ENCODE measurements at places on chromosomes 3 and 15. TPM values are rescaled to one million over a fixed set of nuclear protein-coding genes. Genes with fewer than 3 reads are reported as not detected.

Gene IL5RA
- total RNA-seq: under 0.01 TPM

- DNase-seq: no peak
Observed at GRCh38 chr3:194404365-194405140, 5.5 kb upstream of the GP5 start.

Gene DLEC1
- total RNA-seq: 1.5 TPM

DNA sequence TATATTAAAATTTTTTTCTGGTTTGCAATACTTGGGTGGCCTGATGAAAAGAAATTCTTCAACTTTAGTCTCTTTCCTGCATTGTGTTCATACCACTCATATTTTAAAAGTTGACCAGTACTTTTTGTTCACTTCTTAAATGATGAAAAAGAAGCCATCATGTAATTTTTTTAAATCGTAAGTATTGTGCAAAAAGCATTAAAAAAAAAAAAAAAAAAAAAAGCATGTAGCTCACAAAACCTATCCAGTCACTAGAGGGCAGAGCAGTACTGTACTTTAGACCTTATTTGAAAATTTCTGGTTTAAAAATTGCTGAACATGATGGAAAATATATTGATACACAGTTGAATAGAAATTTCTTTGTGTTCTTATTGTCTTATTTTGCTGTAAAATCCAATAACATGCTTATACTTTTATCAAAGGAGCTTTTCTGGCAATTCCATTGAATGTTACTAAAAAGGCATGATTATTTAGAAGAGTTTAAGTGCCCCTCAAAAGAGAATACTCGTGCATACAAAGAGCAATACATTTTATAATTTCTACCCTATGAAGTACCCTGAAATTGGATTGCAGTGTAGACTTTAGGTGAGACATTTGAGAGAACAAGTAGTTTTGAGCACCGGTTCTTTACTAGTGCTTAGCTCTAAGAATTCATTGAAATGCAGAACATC, 137.7 kb downstream of the BBX start:
- DNase-seq: no peak

DNA sequence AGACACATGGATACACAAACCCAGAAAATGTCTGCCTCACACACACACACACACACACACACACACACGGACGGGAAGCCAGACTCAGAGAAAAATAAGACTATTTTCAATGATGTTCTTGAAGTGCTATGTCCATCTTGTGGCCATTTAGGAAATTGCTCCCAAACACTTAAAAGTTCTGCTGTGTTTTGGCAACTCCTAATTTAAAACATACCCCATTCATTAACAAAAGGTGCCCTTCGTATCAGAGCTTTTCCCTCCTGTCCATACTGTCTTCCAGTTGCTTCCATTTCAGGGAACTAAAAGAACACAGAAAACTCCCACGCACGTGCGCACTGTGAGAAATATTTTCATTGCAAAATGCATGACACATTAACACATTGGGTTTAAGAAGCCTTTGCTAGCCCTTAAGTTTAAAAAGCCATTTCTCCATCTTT, 44.6 kb downstream of the SLC12A1 start:
- DNase-seq: no peak

- DNase-seq: no peak
Observed at GRCh38 chr3:104316118-104316517, 1050.6 kb upstream of the ALCAM start.

- peak; percentile 62 for DNase-seq
Observed at GRCh38 chr3:11367143-11367693, 95.0 kb downstream of the ATG7 start.

DNA sequence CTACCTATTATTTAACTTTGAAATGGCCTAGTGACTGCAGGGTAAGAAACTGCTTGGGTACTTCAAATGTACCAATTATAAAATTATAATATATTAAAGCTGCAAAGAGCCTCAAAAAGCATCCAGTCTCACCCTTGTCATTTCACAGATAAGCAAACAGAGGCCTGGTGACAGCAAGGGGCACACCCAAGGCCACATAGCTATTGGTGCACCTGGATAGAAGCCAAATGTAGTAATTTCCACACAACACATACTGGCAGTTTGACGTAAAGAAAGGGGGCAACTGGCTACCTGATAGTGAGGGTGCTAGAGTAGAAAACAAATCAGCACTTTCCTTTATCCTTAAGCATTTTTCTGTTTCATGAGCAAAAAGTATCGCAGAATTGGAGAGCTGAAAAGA, 51.1 kb downstream of the IFT57 start:
- DNase-seq: no peak

DNA sequence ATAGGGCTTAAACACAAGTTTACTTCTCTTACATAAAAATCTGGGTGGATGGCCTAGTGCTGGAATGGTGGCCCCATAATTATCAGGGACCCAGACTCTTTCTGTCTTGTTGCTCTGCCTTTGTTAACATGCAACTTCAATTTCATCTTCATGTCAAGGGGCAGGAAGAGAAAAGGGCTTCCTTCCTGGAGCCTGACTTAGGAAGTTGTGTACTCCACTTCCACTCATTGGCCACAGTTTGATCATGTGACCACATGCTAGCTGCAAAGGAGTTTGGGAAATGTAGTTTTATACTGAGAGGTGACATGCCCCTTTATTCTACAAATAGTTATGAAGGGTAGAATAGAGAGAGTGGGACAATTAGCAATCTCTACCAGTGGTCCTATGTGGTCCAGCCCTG, 39.3 kb downstream of the RHCG start:
- no peak for DNase-seq

GRCh38 chr3:50299929-50300680, 900 bp upstream of the HYAL3 start:
- DNase-seq: no peak

Gene ENTPD3
- total RNA-seq: 3.3 TPM

Gene ITPR1
- total RNA-seq: 98.2 TPM

- no peak for DNase-seq
Observed at GRCh38 chr15:89640245-89640644, 15.0 kb downstream of the KIF7 start.

GRCh38 chr3:56115698-56116097, 352.6 kb downstream of the ERC2 start:
- no peak for DNase-seq

DNA sequence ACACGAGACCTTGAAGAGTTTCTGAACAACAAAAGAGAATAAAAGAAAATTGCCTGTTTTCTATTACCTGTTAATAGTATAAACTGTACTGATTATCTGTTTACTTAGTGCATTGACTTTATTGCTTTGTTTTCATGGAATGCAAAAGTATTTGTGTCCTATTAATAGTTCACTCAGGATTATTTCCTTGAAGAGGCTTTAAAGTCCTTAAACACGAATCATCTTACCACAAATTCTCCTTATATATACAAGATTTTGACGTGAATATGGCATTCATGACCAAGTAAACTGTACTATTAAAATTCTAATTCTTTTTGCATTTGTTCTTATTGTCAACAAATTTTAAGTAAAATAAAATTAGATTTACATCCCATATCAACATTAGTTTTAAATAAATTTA, 513.0 kb downstream of the NTRK3 start:
- DNase-seq: no peak

DNA sequence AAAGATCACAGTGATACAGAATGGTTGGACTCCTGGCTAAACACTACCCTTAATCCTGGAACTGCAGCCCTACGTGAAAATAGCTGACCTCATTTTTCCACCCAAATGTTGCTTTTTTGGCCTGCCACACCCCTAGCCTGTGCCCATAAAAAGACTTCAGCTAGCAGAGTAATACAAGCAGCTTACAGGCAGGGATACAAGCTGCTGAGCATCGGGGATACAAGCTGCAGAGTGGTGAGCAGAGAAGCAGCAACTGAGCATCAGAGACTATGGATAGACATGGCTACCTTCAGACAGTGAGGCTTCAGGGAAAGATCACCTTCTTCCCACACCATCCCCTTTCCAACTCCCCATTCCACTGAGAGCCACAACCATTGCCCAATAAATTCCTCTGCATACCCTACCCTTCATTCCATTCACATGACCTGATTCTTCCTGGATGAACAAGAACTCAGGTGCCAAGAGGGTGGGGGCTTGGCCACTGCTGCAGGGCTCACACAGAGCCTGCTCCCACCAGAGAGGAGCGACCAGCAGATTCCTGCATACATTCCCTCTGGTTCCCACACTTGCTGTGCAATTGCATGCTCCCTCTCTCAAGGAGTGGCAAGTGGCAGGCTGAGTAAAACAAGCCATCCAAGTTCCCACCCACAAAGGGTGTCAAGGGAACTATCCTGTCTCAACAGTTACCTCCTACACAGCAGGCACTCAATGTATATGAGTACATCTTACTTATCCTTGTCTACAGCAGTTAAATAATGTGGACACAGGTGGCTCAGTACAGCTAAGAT, 217.5 kb downstream of the ALCAM start:
- DNase-seq: no peak

GRCh38 chr3:16338999-16339398, 74.0 kb downstream of the OXNAD1 start:
- no peak for DNase-seq
